ENCODE measurements at places on chromosomes 3 and 15.

GRCh38 chr3:9183011-9183410 is 66.4 kb downstream of the SRGAP3 start:
- no peak for DNase-seq

DNA sequence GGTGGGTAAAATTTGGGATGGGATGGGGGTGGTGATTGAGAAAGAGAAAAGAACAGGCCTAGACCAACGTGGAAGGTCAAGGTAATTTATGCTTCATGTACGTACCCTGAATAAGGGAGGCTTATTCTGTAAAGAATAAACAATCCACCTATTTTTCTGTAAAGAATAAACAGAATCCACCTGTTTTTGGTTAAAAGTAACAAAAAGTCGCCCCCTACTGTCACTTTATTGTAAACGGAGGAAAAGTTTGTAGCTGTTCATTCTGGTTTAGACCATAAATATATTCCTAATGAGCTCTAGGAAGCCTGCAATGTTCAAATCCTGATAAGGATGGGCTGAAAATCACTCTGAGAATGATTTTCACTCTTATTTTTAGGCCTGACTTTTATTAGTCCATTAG is 23.5 kb upstream of the SQOR start:
- DNase-seq: no peak

GRCh38 chr3:37627951-37628620 is 233.6 kb upstream of the CTDSPL start:
- DNase-seq: no peak

DNA sequence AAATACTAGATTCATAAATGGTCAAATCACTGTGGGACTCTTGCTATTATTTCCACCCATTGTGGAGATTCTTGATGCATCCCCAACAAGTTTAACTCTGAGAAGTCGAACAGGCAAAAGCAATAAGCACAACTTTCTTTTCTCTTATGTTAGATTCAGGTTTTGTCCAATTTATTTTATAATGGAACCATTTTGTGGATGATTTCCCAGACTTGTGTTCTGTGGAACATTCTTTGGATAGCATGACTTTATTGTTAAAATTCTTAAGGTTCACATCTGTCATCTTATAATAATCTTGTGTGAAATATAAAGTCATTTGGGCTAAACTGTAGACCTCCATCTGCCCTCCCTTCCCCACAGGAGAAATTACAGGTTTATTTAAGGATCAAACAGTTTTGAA is 213.7 kb downstream of the LPP start:
- no peak for DNase-seq

DNA sequence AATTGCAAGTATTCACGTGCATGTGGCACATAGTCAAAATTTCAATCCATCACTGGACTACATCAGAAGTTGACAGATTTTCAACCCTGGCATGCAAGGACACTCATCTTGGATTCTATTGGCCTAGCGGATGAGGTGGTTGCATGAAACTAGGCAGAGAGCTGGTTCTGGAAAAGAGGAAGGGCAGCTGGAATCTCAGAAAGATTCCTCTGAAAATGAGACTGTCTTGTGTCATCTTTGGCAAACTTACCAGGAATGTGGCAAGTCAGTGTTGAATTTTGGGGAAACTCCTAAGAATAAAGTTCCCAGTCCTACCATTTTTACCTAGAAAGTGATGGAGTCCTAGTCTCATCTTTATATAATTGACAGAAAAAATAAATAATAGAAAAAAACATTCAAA is 384.3 kb upstream of the NR2F2 start:
- DNase-seq: no peak

GRCh38 chr3:19702416-19703078 is 231.5 kb downstream of the EFHB start:
- no peak for DNase-seq

- no peak for DNase-seq
Observed at GRCh38 chr15:94086341-94086740, 145.0 kb upstream of the MCTP2 start.

DNA sequence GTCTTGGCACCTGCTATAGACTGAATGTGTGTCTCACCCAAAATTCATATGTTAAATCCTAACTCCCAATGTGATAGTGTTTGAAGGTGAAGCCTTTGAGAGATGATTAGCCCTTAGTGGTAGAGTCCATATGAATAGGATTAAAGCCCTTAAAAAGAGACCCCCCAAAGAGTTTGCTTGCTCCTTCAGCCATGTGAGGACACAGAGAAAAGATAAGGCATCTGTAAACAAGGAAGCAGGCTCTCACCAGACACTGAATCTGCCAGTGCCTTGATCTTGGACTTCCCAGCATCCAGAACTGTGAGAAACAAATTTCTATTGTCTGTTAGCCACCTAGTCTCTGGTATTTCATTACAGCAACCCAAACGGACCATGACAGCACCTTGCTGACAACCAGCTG is 16.6 kb downstream of the KPNA1 start:
- DNase-seq: no peak

DNA sequence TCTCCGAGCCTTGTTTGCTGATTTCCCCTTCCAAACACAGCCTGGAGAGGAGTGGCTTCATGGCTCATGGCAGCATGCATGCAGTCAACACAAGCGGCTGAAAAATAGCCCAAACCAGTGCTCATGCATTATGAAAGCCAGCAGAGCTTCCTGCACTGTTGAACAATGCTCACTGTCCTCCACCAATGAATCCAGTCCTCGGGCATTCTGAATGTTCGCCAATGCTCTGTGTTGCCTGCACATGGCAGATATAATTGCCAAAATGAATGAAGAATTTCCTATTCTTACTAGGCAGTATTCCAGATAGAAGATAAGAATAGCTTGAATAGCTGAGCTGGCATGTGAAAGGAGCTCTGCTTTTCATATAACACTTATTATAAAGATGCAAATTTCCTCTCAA is 252.7 kb downstream of the ROBO1 start:
- DNase-seq: no peak

DNA sequence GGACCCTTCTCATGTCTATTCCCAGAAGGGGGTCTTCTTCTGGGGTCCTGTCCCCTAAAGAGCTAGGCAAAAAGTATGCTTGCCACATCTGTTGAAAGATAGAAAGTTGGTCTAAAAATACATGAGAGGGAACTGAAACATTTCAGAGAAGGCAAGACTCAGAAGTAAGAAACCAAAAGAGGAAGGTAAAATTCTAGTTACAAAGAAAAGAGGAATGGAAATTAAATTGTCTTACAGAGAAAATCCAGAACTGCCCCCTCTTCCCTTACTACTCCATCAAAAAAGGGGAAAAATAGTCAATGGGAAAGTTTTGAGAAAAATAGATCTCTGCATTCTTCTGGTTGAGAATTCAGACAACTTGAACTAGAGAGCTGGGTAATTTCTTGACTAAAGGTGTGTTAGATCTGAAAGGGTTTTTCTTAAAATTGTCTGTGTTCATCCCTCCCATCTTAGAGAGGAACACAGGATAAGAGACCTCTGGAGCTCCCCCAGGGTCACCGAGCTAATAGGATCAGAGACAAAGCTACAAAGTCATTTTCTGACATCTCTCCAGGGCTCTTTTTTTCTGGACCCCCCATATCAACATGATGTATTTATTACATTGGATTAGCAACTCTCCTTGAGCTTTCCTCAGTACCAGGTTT is 32.3 kb upstream of the CCR2 start:
- DNase-seq: no peak

All from activated CD4-positive, alpha-beta T cell treated with anti-CD3 and anti-CD28 coated beads, Interleukin-2, amount 50 U/mL, for 48 hours (primary cell).